Upper lobe of left lung (tissue), 6 donors: ENCODE measurements at places on chromosomes 6 and 20. TPM values are rescaled to one million over a fixed set of nuclear protein-coding genes. Genes with fewer than 3 reads are reported as not detected.

BFSP1 gene
- total RNA-seq, result 2.9 TPM

HDGFL1 gene
- not detected for total RNA-seq

- no peak overlapping the region for H3K4me3 ChIP-seq
- no peaks in the 10 kb centered on the region for H3K36me3 ChIP-seq
- no peak overlapping the region for H3K27ac ChIP-seq
- DNase-seq, result no peak
Measured at GRCh38 chr6:81772741-81773140, 20.3 kb upstream of the TENT5A start.

- H3K27me3 ChIP-seq, result no peaks in the 10 kb centered on the region
- no peaks in the 10 kb centered on the region for H3K36me3 ChIP-seq
- no peaks in the 10 kb centered on the region for H3K4me1 ChIP-seq
- H3K27ac ChIP-seq, result no peak overlapping the region
- no peak for DNase-seq
Measured at GRCh38 chr6:125310994-125311649, 9.4 kb upstream of the HDDC2 start.

DNA sequence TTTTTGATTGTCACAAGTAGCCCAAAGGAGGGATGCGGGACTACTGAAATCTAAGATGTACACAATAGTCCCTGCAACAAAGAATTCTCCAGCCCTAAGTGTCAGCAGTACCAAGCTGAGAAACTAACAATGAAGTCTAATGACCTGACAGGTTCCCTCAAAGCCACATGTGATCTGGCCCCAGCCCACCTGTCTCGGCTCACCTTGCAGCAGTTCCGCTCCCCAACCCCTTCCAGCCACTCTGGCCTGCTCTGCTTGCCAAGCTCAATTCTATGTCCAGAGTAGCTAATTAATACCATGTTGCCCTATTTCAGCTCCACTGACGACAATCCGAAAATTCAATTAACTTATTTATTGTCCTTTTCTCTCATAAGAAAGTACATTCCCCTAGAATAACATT, 72.1 kb downstream of the ZMYND8 start:
- no peak for DNase-seq
- no peaks in the 10 kb centered on the region for H3K27me3 ChIP-seq
- H3K27ac ChIP-seq, result no peak overlapping the region
- peaks cover 12% of the 10 kb centered on the region for H3K36me3 ChIP-seq
